Brain pericyte (primary cell): ENCODE measurements at places on chromosomes 5 and 9.

DNA sequence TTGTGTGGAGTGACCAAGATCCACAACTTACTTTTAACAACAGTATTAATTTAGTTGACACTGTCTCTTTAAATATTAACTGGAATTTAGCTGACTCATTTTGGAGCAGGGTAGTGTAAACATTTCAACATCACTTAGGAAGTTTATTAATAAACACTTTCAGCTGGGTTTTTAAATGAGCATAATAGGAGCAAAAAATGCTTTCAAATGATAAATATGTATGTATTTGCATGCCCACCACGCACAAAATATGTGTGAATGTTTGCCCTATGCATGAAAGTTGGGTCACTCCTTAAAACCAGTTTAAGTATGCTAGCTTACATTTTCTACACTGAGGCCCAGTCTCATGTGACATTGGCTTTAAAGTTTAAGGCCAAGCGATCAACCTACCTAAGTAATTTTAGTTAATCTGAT lies 2.9 kb downstream of the ZFAND5 start:
- no peak for DNase-seq

DNA sequence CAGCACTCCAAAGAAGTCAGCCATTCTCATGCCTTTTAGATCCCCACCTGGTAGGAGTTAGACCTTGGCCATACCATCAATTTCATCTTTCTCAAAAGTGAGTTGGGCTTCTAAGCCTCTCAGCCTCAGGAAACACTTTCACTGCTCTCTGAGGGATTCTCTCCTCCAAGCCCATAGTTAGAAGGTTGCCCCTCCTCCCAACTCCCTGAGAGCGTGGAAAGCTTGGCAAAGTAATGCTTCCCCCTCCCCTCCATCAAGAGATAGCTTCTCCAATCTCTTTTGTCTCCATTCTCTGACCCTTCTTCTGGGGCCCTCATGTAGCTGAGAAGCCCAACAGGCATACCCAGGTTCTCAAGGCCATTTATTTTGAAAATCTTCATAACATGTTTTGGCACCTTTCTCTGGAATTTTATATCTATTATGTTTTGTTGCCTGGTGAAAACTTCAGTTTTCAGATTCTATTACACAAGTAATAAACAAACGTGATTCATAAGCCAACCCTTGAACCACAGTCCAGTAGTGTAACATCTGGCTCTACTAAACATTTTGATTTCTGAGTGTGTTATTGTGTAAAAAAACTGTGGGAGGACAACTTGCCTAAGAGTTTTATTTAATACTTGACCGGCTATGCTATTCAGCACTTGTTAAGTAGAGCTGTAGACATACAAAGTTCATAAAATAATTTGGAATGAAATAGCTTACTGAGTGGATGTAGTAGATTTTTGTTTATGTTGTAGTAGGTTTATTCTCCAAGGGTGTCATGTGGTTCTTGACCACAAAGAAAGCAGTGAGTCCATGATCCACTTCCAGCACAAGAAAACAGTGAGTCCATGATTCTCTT lies 17.1 kb downstream of the LVRN start:
- no peak for DNase-seq

GRCh38 chr9:85445887-85446286 lies 295.9 kb downstream of the AGTPBP1 start:
- DNase-seq = no peak

GRCh38 chr5:56737002-56737621 lies 78.2 kb upstream of the MAP3K1 start:
- DNase-seq = no peak

GRCh38 chr9:87059772-87060171 lies 112.5 kb upstream of the GAS1 start:
- no peak for DNase-seq

DNA sequence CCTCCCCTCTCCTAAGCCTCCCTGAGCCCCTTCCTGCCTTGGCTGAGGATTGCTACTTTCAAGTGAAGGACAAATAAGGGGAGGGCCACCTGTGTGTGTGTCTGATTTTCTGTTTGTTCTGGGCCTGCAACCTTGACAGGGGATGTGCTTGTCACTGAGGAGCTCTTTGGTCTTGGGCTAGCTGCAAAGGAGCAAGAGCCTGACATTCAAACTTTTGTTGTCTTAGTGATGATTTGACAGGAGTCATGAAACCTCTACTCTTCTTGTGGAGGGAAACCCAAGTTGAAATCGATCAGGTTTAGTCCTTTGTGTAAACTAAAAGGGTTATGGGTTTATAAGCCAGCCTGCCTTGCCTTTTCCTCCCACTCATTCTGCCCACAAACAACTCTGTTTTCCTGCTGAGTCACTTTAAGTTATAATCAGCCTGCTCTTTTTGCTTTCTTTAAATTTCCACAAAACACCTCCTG lies 16.9 kb downstream of the CLTA start:
- no peak for DNase-seq

DNA sequence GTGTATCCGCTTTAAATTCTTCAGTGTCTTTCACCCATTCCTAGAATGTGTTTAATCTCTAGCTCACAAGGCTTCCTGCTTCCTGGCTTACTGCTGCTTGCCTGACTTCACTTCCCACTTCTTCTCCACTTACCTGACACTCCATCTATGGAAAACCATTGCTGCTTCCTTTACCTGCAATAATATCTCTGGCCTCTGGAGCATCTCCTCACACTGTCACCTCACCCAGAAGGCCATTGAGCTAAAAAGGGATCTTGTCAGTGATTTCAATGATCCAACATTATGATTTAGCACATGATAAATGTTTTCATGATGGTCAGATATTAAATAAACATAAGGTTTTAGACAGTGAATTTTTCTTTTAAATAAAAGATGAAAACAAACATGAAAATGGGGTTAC lies 281.1 kb downstream of the MRPS30 start:
- DNase-seq = no peak

DNA sequence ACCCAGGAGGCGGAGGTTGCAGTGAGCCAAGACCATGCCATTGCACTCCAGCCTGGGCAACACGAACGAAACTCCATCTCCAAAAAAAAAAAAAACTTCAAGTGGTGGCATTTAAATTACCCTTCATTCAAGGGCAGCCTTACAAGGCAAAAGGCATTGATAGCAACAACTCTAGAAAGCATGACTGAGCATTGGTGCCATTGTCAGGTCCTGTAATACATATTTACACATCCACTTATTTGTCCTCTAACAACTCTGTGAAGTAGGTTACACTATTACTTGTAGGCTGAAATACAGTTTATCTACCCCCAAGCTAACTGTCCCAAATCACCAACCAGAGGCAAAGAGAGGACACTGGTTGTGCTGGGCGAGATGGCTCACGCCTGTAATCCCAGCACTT lies 52.7 kb upstream of the LARP1 start:
- DNase-seq = no peak

- no peak for DNase-seq
Observed at GRCh38 chr5:107169867-107170266, 500.9 kb downstream of the EFNA5 start.

GRCh38 chr9:121944711-121945191 lies 148.4 kb downstream of the TTLL11 start:
- DNase-seq = peak; percentile 73

DNA sequence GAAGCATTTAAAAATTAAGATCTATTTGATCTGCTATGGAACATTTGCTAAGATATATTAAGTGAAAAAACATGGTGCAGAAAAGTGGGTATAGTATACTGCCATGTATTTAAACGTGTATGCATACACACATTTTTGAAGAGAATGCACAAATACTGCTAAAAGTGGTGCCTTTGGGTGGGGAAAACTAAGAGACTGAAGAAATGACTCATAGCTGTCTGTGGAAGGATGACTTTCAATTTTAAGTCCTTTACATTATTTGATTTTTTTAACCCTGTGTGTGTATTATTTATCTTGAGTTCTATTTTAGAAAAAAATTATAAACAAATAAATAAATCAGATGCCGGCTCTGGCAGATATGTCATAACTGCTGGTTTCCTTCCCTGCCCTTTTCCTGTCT lies 120.7 kb upstream of the SLIT3 start:
- DNase-seq = no peak

GRCh38 chr5:127801751-127802476 lies 98.7 kb downstream of the CCDC192 start:
- DNase-seq = peak; percentile 17

DNA sequence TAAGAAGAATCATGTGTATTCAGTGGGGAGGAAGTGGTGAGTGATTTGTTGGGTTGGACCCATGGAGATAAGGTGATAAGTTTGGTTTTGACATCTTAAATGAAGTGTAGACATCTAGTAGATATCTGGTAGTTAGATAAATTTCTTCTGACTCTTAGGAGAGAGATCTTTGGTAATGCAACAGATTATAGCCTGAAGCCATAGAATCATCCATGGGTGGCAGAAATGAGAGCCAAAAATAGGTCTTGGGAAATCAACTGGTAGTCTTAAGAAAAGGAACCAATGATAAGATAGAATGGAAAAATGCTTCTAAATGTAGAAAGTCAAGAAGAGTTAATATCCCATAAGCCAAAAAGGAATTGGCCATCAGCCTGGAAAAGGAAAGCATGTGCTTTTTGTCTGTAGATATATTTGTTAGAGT lies 532.7 kb upstream of the GRAMD2B start:
- no peak for DNase-seq

- no peak for DNase-seq
Observed at GRCh38 chr5:90473396-90474234, 956 bp downstream of the MBLAC2 start.

DNA sequence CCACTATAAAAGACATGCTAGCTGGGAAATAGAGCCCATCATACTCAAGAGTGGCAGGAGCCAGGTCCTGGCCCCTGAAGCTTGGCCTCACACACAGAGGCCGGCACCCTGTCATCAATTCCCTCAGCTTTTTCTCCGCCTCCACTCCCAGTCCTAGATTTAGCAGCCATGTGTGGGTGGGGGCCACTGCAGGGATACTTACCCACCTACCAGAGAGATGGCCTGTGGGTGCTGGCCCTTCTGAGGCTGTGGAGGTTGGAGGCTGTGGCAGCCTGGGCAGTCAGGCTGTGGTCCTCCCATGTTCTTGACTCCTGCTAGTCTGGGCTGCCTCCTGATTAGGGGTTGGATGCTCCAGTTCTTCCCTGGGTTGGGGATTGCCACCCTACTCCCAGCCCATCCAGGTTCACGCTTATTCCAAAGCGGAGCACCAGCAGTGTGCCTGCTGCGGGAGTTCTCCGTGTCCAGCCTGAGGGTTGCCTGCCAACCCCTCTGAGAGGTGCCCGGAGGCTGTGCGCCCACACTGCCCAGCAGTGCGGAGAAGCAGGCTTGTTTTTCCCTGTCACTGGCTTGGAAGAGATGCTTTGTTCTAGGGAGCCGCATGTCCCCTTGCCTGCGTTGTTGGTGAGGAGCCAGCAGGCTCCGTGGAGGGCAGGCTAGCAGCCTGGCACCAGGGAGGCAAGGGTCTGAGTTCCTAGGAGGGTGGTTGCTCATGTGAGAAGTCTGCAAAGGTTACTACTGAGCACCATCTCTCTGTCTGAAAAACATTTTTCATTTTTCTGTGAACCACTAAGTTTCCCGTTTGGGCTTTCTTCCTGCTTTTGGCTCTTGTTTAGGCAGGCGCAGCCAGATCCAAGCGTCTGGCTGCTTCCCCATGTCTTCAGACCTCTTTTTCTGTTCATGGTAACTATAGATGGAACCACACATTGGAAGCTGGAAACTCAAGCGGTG lies 7.5 kb downstream of the SLC22A5 start:
- no peak for DNase-seq

GRCh38 chr9:5186416-5187169 lies 1.2 kb upstream of the INSL6 start:
- no peak for DNase-seq

- no peak for DNase-seq
Observed at GRCh38 chr5:150368526-150368925, 11.0 kb downstream of the TCOF1 start.

DNA sequence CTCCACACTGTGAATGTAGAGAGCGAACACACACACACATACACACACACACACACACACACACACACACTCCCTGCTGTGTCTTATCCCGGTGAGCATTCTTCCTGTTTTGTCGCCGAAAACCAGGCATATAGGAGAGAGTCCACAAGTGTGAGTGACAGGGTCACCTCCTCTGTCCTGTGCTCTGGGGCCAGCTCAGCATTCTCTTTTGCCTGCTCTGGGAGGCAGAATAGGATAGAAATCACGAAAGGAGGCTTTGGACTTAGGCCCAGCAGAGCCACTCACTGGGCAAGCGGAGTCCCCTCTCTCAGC lies 3.0 kb downstream of the LAMC3 start:
- no peak for DNase-seq

DNA sequence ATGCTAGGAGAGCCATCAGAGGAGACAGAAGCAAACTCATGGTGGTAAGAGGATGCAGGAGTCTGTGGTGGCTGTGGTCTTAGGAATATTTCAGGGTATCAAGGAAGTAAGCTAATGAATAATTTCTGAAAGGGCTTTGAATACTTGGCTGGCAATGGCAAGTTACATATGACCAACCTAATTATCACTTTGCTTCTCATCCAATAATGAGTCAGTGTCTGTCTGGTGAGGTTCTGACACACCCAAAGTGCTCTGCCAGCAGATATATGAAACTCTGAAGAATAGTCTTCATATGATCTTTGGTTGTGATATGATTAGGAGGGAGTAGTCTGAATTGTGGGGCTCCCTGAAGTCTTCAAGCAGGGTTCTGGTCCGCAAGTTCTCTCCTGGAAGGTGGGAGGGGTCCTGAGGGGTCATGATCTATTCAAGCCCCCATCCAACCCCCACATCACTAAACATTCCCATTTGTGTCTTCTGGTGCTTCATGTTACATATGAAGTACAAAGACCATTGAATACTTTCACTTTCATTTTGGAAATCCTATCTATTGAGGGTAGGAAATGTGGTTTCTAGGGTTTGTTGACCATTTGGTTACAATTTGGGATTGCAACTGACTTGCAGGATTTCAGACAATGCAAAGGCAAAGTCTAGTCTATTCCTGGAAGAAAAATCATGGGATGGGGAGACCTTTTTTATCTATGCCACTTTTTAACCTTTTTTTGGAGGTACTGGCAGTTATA lies 199.9 kb upstream of the CDKN2B start:
- no peak for DNase-seq

DNA sequence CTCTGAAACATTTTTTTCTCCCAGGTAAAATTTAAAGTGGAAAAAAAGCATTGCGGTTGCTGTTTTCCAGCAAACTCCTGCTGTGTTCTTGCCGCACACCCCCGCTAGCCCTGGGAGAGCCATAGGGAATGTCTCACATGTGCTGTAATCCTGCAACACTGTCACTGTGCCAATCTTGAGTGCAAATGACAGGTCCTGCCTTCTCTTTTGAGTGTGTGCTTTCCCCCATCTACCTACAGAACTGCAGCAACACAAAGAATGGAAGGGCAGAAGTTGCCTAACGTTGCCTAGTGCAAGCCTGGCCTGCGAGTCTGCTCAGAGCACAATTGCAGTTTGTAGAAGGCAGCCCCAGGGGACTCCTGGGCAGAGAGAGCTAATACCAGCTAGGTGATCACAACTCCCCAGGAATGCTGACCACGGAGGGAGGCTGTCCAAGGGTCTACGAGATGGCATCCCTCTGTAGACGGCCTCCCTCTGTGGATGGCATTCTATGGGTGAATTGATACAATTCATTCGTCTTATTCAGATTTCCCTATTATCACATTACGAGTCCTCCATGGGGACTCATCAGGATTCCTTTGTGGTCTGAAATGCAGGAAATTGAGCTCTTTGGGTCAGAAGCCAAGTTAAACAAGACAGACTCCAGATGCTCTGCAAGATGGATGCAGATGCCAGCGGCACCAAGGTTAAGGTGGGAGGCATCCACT lies 172.6 kb upstream of the S1PR3 start:
- DNase-seq = peak; percentile 55
